ENCODE measurements at places on chromosomes 12 and 14.

DNA sequence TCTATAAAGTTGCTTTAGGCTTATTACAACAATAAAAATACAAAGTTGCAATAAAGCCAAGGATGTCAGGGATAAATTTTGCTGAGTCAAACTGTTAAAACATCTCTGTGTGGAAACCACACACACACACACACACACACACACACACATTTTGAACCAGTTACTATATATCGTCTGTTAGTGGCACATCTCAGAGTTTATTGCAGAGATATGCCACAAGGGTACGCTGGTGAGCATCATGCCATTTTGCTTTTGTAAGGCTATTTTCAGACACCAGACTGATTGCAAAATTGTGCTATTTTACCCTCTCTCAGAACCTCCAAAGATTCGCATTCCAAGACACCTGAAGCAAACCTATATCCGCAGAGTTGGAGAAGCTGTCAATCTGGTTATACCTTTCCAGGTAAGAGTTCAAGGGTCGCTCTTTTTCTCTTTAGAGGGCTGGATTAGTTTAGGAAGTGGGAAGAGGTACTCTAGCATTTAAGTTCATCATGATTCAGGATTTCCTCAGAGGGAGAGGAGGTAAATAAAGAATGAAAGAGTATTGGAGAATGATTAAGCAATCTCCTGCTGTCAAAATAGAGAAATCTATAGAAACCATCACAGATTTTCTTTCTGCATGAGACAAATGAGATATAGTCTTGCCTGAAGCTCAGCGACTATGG, 27.3 kb upstream of the CHPT1 start:
- no peak for DNase-seq

DNA sequence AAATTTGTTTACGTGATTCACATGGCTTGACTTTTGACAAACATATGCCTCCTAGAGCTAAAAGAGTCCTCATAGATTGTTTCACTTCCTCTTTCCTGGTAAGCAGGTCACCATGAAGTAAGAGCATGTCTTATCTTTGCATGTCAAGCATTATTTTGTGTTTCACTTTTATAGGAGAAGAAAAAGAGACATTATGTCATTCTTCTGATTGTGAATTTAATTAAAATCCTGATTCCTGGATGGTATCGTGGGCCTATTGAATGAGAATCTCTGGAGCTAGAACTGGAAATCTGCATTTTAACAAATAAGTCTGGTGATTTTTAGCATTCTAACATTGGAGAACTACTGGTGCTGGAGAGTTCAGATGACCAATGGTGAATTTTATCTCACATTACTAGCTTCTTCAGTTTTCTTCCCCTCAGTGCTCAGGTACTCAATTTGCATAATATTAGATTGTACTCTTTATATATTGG, 218.6 kb upstream of the ATP2B1 start:
- DNase-seq: no peak

- DNase-seq: no peak
These were observed 293.2 kb downstream of the DUSP6 start for GRCh38 chr12:89059056-89059455.

GRCh38 chr14:95675486-95675885, 10.7 kb upstream of the TCL1B start:
- no peak for DNase-seq
